GM13976 (cell line): ENCODE measurements at places on chromosomes 2 and 18.

DNA sequence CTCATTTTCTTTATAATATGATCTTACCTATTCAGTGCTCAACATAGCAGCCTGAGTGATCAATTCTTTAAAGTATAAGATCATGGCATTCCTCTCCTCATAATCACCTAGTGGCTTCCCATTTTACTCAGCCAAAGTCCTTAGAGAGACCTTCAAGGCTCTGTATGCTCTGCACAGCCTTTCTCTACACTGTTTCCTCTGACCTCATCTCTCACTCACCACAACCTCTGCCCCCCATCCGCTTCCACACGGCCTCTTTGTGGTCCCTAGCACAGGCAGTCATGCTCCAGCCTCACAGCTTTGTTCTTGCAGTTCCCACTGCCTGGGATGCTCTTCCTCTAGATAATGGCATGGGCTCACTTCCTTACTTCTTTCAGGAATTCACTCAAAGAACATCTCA lies 109.2 kb downstream of the HIBCH start:
- DNase-seq, result no peak

GRCh38 chr2:196277002-196277401 lies 105.6 kb upstream of the STK17B start:
- DNase-seq, result peak; percentile 57

DNA sequence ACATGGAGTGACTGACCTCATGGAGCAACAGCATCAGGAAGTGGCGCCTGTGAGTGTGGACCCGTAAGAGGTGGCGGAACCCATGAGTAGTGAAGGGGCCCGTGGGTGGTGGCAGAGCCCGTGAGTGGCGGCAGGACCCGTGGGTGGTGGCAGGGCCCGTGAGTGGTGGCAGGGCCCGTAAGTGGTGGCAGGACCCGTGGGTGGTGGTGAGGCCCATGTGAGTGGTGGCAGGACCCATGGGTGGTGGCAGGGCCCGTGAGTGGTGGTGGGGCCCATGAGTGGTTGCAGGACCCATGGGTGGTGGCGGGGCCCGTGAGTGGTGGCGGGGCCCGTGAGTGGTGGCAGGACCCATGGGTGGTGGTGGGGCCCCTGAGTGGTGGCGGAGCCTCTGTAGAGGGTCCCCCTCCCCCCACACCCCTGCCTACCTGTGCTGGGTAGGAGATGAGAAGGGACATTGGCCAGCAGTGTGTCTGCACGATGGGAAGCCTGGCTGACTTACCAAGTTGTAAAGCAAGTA lies 407.7 kb upstream of the SALL3 start:
- DNase-seq, result no peak

- DNase-seq, result no peak
Observed at GRCh38 chr2:211371465-211371864, 815.1 kb downstream of the CPS1 start.

DNA sequence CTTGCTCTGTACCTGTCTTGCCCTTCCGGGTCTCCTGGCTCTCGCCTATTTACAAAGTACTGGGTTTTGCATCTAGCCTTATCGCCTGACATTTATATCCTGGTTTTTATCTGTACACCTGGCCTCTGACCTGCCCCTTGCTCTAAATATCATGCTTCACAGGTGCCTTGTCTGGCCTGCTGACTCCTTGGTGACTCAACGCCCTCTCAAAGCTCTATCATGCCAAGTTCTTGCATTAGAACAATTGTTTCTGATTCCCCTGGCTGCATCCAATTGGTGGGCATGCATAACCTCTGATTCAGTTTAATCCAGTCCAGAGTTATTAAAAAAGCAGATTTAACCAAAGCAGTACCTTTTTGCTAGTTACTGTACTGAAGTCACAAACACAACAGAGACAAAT lies 113.9 kb upstream of the CCDC68 start:
- no peak for DNase-seq
